ENCODE measurements at places on chromosomes 7 and 10.

- DNase-seq = no peak
Measured at GRCh38 chr7:45987521-45988290, 66.6 kb upstream of the IGFBP3 start.

DNA sequence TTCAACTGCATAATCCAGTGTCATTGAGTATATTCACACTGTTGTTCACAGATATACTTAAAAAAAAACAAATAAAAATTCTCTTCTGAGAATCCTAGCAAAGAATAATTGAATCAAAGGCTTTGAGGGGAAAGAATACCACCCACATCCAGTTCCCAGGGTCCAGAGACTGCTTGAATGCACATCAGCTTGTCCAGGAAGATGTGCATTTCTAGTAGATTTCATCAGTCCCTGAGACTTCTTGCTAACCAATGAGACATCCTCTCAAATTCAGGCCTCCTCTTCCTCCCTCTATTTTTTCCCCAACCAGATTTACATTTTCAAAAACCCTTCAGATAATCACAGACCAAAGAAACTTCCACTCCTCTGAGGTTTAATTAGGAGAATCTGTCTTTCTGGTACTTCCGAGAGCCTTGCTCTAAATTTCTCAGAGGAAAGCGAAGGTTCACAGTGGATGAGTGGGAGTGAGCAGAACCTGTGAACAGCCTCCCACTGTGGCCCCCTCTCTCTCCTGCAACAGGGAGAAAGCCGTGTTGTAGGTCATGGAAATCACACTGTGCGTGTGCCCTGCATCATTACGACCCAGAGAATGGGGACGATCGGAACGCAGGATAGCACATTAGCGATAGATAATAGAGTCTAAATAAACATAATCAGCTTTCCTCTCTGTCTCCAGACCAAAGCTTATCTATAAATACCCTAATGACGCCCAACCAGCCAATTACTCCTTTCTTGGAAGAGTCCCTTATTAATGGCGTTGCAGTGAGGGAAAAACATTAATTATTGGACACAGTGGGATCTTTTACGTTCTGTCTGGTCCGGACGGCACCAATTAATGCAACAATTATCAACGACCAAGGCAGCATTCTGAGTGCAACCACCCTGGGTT, 212.5 kb downstream of the EMX2 start:
- no peak for DNase-seq

GRCh38 chr7:1329966-1330800, 97.5 kb downstream of the UNCX start:
- DNase-seq = no peak

- no peak for DNase-seq
Measured at GRCh38 chr10:97215619-97216260, 30.0 kb upstream of the SLIT1 start.

DNA sequence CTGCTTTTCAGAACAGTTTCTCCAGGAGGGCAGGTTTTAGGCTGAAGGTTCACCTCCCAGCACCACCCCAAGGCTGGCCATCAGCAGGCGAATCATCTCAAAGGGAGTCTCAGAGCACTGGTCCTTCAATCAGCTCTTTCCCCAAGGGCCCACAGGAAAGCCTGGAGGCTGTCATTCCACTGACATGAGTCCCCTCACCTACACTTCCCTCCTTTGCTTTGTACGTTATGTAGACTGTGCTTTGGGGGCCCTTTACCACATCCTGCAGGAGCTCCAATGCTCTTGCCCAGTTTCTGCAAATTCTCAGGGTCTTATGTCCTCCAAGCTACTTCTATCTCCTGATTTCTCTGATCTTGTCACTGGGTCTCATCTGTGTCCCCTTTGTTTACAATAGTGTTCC, 15.4 kb downstream of the WDFY4 start:
- DNase-seq = no peak

- no peak for DNase-seq
Measured at GRCh38 chr10:128993443-128993842, 473.6 kb upstream of the MGMT start.

DNA sequence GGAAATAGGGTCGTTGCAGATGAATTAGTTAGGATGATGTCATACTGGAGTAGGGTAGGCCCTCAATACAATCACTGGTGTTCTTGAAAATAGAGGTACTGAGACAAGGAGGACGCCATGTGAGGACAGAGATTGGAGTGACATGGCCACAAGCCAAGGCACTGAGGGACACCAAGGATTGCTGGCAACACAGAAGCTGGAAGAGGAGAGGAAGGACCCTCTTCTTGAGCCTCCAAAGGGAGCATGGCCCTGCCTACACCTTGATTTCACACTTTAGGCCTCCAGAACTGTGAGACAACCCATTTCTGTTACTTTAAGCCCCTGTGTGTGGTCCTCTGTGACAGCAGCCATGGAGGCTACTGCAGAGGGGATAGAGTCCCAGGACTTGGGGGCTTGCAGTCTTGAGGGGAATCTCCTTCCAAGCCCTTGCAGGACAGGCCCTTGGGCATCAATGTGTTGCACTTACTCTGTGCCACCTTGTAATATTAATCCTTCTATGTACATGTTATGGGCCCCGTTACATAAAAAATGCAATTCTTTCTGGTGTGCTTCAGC, 3.7 kb upstream of the AOC1 start:
- DNase-seq = no peak
